ENCODE measurements at places on chromosomes 6 and 20.

GRCh38 chr6:44074439-44074812 is 52.8 kb downstream of the MRPL14 start:
- no peak for DNase-seq

DNA sequence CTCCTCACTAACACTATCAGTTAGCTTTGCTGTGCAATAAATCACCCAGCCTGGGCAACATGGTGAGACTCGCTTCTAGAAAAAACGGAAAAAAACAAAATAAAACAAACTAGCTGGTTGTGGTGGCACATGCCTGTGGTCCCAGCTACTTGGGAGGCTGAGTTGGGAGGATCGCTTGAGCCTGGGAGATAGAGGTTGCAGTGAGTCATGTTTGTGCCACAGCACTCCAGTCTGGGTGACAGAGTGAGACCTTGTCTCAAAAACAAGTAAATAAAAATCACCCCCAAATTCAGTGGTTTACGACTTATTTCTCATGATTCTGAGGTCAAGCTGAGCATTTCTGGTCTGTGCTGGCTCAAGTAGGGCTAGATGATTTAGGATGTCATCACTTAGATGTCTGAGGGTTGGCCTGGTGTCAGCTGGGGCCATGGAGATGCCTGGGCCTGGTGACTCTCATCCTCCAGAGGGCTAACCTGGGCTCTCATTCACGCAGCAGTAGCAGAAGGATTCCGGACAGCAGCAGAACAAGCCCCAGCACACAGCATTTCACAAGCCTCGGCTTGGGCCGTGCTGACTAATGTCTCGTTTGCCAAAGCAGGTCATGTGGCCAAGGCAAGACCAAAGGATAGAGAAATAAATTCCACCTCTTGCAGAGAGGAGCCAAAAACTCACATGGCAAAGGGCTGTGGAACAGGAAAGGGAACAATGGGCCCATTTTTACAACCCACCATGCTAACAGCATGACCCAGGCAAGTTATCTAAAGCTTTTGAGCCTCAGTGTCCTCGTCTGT is 32.5 kb downstream of the MGME1 start:
- DNase-seq, result no peak

DNA sequence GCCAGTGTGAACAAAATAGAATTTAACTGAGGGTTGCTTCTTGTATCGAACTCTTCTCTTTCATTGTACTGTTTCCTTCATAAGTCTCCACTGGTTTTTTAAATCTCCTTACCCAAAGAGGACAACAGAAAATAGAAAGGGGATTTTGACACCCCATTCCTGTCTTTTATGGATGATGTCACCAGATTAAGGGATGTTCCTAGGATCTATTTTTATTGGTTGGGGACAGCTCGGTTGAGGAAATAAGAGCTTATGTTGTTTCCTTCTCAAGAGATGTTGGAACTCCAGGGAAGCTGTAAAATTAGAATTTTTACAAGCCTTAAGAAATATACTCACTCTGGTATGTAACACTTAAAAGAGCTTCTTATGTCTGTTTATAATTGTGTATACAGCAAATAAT is 171.5 kb downstream of the PHF3 start:
- no peak for DNase-seq

DNA sequence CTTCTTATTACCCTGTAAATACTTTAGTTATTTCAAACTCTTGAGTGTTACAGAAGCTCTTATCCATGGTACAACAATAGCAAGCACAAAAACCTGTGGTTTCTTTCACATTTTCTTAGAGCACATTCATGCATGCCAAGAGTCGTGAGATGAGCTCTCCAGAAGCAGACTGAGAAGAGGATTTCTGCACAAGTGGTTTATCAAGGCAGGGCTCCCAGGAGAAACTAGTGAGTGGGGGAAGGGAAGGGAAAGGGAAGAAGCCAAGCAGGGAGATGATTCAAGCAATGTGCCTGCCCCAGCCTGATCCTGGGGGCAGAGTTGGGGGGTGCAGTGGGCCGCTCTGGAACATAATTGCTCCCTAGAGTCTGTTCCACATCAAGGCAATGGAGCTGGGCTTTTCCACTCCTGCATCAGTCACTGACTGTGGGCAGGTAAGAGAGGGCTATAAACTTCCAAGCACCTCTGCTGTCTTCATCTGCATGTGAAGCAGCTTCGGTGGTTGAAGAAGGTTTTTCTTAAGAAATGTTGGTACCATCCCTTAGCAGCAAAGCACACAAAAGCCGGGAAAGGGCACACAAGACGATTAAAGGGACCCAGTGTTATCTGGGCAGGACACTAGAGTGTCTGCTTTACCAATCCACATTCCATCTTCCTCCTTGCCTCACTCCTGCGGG is 152.1 kb downstream of the PLCB4 start:
- no peak for DNase-seq

DNA sequence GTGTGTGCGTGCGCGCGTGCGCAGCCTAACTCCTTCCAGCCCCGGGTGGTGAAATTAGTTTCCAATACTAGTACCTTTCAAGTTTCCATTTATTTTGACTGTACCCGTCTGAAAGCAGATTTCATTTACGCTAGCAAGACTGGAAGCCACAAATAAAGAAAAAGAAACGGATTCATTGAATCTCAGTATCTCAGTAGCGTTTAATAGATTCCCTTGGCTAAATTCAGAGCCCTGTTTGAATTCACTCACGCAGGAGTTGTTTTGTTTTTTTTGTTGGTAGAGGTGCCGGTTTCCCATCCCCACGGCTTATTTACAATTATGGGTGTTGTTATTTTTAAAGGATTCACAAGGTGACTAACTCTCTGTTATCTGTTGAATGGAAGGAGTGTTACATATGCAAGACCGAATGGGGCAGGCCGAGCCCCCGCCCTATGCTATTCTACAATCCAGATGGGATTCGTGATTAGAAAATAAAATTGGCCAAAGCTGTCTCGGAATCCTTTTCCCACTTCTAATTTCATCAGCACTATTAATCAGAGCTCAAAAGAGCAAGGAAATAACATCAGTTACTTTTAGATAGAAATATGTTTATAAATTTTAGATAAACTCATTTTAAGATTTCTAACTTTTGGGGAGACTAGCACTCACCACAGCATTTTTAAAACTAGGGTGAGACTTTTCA is 2.3 kb upstream of the INSM1 start:
- DNase-seq, result peak; percentile 53

DNA sequence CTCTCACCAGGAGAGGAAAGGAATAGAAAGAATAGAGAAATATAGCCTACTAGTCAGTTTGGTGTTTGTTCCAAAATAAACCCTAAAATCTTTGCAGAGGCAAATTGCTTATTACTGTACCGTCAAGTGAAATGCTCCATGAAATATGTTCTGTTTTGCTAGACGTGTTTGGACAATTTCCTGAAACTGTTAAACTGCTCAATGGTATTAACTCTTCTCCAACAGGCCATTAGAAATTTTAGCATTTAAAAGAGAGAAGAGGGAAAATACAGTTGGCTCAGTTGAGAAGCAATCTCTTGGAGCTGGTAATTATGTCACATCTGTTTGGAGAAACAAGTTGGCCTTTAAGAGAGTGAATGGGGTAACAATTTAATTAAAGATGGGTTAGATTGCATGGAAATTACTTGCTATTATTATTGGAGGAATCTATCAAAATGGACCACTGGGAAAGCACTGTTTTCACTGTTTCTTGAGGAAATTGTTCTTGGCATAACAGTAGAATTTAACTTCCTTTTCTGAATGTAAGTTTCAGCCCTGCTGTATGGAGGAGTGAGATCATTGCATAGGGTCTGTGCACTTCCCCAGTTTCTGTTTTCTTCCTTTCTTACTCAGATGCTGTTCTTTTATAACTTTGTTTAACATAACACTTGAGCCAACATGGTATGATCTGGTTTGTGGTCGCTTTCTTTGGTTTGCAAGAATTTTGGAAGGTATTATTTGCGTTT is 373.6 kb downstream of the PLCB1 start:
- DNase-seq, result no peak

GRCh38 chr6:56807326-56807988 is 147.4 kb upstream of the BEND6 start:
- no peak for DNase-seq

DNA sequence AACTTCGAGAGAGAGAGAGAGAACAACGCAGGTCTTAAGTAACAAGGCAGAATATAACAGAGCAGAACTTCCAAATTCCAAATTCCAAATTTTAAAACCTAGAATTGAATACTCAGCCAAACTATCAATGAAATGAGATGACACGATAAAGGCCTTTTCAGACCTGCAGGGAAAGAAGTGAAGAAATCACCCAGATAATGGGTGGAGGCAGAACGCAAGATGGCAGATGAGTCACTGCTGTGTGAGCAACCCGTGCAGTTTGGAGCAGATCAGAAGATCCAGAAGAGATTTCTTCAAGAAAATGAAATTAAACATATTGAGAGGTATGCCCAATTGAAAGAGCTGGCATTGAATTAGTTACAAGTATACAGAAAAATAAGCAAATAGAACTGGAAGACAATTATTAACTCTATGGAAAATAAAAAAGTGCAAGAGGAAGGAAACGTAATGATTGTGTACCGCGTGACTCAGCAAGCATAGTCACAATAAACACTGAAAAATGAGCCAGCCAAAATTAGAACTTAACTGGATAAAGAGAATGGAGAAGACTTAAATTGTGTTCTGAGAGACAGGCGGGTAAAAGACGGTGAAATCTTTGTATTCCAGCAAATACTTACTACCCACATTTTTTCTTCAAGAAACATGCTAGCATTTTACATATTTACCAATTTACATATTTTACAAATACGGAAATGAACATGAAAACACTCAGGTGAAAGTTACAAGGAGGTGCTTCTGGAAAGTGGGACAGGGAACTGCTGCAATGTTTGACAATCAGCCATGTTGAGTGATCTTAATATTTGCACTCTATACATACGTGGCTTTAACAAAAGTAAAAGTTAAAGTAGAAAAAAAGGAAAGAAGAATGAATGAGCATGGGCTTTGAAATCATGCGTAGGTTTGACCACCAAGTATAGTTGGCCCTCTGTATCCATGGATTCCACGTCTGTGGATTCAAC is 87.9 kb upstream of the CDYL start:
- DNase-seq, result no peak

- no peak for DNase-seq
These were observed 829.3 kb upstream of the FLRT3 start for GRCh38 chr20:15166744-15167143.

DNA sequence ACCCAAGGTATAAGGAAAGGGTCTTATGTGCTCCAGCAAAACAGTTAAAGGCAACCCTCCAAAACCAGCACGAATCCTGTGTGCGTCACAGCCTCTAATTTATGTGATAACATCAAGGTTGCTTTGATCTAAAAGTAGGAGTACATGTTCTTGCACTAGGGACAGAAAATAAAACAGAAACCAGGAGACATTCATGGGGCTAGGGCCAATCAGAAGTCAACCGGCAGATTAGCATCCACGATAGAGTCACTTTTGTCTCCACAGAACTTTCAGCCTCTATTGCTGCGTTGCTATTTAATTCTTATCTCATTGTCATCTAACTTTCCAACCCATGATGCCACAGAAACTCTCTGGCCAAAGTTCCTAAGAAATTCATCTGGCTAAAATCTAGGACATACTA is 178.8 kb upstream of the PTCHD4 start:
- no peak for DNase-seq

GRCh38 chr6:130913120-130913519 is 85.9 kb downstream of the SMLR1 start:
- no peak for DNase-seq

GRCh38 chr6:143549949-143550268 is 38.4 kb upstream of the FUCA2 start:
- DNase-seq, result no peak

- peak; percentile 30 for DNase-seq
These were observed 365.8 kb upstream of the HSF2 start for GRCh38 chr6:122033564-122034181.

- DNase-seq, result no peak
These were observed 196.6 kb downstream of the LY86 start for GRCh38 chr6:6785163-6785521.

DNA sequence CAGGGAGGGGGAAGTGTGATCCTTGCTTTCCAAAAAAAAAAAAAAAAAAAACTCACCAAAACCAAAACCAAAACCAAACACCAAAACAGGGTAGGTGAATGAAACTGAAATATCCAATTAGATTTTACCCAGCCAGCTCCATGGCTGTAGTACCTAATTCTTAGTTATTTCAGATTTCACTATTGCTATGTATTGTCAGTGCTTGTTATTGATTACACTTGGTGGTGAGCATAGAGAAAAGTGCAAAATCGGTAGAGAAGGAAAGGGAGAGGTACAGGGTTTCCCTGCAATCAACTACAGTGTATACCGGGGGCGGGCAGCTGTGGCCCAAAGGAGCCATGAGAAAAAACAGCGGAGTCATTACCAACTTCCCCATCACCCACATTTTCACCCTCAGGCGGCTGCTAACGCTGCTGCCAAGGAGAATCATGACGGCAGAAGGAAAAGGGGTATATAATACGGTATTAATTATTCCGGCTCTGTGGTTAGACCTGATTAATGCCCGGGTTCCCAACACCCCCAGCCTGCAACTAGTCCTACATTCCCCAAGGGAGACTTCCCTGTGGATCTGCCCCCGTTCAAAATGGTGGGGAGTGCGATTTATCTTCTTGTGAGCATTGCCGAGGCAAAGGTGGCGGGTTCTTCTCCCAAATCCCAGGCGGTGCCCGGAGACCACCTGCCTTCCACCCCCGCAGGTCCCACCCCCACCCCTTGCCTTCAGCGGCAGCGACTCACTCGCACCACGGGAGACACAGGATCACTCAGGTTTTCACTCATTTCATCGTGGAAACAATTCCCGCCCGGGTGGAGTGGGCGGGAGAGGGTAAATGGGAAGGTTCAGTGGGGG is at the start of gene C6orf62:
Gene C6orf62, minus strand, starts transcription at position 30 of the 847 bp plus-strand sequence. CDS start 486 bp downstream, outside the sequence.
- DNase-seq, result no peak

DNA sequence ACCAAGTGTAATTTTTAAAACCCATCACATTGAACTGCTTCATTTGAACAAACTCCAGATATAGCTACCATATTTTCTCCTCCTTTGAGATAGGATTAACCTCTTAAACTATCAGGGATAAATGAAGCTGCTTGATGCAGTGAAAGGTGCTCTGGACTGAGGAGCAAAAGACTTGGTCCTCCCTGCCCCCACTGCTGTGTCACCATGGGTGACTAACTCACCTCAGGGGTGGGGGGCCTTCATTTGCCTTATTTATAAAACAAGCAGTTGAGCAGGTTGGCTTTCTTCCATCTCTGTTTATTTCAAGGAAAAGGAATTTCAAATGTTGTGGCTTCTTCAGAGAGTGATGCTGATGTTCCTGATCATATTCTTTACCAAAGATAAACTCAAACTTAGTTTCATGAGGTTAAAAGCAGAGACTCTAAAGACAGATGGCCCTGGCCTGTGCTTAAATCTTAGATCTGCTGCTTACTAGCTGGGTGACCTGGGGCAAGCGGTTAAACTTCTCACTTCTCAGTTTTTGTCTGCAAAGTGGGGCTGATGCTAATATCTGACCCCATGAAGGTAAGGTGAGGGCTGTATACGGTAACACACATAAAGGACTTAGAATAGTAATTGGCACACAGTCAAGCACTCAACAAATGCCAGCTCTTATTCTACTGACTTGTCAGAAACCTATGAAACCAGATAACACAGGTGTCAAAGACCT is 50.5 kb downstream of the FHL5 start:
- peak; percentile 22 for DNase-seq

DNA sequence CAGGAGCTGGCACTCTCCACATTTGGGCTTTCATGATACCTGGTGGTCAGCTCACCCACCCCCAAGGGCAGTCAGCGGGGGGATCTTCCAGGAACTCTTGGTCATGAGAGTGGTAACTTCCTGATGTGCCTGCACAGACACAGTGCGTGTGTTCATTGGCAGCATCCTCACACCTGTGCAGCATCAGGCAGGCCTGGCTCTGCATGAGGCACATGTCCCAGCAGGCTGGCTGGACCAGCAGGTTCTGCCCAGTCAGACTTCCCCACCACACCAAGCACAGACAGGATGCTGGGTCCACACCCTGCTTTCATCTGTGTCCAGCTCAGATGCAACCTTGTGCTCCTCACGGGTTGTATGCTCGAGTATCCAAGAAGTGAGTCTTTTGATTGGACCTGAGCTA is 15.7 kb upstream of the UNC93A start:
- DNase-seq, result no peak
